ENCODE measurements at places on chromosomes 4 and X. TPM values are rescaled to one million over a fixed set of nuclear protein-coding genes. Genes with fewer than 3 reads are reported as not detected.

The SPANXN4 gene
- not detected for total RNA-seq

The NLRP2B gene
- not detected for total RNA-seq

The APELA gene
- not detected for total RNA-seq

The C4orf51 gene
- not detected for total RNA-seq

The TIGD4 gene
- total RNA-seq: not detected

The RHOXF1 gene
- total RNA-seq: not detected

The HTN3 gene
- total RNA-seq: not detected

The NONO gene
- 609 TPM for total RNA-seq

The MAGED4B gene
- total RNA-seq: 35.5 TPM

The S100P gene
- total RNA-seq: not detected
